ENCODE measurements at places on chromosomes 2 and 18.

DNA sequence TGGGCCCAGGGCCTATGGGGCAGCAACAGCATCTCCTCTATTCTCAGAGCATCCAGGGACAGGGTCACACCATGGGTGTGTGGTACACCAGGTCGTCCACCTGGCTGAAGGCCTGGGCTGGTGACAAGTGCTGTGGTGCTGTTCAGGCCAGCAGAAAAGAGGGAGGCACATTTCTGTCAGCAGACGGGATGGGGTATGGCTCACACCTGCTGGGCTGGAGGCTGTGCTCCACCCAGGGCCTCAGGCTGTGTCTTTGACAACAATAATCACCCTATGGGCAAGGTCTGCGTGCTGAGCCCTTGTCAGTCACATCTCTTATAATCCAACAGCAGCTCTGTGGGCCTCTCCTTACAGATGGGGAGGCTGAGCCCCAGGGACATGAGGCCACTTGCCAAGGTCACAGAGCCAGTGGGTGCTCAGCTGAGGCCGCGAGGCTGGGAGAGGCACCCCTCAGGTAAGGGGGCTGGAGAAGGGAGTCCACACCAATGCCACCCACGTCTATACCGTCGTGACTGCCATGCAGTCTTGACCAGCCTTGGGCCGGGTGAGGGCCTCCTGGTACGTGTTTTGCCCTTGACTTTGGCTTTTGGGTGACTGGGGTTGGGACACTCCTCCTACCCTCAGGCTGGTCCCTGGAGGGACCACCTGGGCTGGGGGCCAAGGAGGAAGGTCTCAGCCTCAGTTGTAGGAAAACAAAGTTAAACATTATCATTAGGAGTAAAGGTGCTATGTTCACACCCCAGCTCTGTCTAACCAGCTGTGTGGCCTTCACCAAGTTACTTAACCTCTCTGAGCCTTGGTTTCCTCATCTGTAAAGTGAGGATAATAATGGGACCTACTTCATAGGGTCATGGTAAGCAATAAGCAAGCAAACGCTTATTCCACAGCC is 5.6 kb upstream of the HS6ST1 start:
- no peak for DNase-seq

DNA sequence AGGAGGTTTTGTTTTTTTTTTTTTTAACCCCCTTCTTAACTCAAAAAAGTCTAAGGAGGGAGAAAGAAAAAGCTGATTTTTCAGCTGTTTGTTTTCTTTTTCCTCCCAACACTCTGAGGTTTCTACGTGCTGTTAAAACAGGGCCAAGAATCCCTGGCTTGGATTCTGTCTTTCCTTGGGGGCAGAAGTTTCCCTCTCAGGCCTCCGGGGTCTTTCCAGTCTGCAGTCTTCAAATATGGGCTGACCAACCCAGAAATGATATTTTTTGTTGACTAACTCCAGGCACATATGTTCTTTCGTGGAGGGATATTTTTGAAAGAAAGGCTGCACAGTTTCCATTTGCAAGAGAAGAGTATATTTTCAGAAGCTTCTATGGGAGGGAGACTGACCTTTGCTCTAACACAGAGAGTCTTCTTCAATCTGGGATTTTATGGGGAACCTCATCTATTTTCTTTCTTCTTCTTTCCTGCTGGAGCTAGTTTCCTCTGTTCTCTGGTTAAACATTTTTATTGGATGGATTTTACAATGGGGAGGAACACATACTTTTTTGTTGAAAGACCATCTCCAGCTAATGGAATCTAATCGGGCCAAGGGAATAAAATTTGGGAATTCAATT is 93.3 kb upstream of the SPRED2 start:
- no peak for DNase-seq

GRCh38 chr18:394987-395362 is 105.5 kb downstream of the COLEC12 start:
- DNase-seq: no peak

- DNase-seq: no peak
Observed at GRCh38 chr2:23692263-23692662, 234.7 kb downstream of the ATAD2B start.

DNA sequence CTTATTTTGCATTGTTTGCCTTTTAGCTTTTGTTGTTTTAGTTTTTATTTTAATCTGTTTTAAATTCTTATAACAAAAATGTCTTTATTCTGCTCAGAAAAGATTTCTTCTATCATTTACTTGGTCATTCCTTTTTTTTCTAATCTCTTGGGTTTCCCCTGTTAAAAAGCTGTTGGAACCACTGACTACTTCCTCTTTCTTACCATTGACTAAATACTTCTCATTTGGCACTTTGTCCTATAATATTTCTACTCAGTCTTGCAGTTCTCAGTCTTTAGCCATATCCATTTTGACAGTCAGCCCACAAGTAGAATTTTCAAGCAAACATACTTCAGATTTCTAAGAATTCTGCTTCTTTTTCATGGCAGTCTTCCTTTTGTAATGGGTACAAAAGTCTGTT is 567.2 kb downstream of the SATB2 start:
- no peak for DNase-seq

GRCh38 chr18:79556829-79557585 is 122.6 kb upstream of the CTDP1 start:
- DNase-seq: no peak

All from kidney capillary endothelial cell (primary cell).